ENCODE measurements at places on chromosomes 6 and 20.

GRCh38 chr20:40713508-40713907, 24.5 kb upstream of the MAFB start:
- DNase-seq = no peak

DNA sequence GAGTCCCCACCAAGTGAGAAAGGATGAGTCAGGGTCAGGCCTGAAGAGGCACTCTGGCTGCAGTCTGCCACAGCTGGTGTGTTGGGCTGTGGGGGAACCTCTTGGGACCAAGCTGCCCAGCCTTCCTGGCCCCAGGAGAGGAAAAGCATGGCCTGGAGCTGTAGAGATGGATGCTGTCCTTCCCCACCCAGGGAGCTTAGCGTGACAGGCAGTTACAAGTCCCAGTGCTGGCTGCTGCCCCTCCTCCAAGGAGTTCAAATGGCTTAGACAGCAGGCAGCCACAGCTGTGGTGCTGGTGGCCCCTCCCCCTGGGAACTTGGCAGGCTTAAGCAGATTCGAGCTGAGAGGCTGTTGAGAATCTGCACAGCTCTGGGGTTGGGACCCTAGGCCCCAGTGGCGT, 253.2 kb downstream of the PLCB1 start:
- DNase-seq = no peak

GRCh38 chr20:51058017-51058416, 35.1 kb upstream of the KCNG1 start:
- DNase-seq = no peak

DNA sequence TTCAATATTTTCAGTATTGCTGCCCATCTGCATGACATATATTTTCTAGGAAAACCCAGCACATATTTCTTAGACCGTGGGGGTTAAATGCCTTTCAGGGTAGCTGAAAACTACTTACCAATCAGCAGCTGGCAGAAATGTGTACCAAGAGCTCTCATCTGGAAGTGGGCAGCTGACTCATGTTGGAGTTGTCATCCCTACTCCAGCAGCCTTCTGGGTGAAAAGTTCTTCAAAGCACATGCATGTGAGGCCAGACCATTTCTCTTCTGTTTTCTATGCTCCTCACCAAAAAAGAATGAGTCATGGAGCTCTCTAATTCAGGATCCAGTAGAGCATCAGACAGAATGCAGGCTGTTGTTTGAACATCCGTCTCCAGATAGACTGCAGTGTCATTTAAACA, 135.5 kb downstream of the PAX1 start:
- no peak for DNase-seq

- no peak for DNase-seq
Observed at GRCh38 chr20:49437057-49437456, 45.4 kb downstream of the KCNB1 start.

GRCh38 chr6:168585441-168585840, 144.5 kb downstream of the SMOC2 start:
- DNase-seq = peak; percentile 1

- DNase-seq = no peak
Observed at GRCh38 chr20:37574199-37574890, 46.7 kb upstream of the BLCAP start.

GRCh38 chr6:95120984-95121383, 456.4 kb upstream of the MANEA start:
- no peak for DNase-seq

- peak; percentile 94 for DNase-seq
Observed at GRCh38 chr6:42043787-42044475, 6.4 kb upstream of the TAF8 start.

All from erythroblast (primary cell).